NCI-H2081 (cell line): ENCODE measurements at places on chromosomes 12 and 14.

GRCh38 chr14:54890788-54891187 lies 11.8 kb downstream of the GCH1 start:
- no peak for DNase-seq

GRCh38 chr12:40643976-40644375 lies 48.3 kb upstream of the CNTN1 start:
- DNase-seq = no peak

DNA sequence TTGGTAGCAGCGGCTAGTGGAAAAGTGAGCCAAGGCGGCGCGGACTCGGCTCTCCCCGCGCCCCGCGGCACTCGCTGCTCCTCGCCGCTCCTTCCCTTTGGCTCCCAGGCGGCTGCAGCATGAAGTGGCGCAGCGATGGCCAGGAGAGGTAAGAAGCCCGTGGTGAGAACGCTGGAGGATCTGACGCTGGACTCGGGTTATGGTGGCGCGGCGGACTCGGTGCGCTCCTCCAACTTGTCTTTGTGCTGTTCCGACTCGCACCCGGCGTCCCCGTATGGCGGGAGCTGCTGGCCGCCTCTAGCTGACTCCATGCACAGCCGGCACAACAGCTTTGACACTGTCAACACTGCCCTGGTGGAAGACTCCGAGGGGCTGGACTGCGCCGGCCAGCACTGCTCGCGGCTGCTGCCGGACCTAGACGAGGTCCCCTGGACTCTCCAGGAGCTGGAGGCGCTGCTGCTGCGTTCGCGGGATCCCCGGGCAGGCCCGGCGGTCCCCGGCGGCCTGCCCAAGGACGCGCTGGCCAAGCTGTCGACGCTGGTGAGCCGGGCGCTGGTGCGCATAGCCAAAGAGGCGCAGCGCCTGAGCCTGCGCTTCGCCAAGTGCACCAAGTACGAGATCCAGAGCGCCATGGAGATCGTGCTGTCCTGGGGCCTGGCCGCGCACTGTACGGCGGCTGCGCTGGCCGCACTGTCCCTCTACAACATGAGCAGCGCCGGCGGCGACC lies 225.6 kb upstream of the CRY1 start:
- peak; percentile 60 for DNase-seq

GRCh38 chr12:27549236-27549800 lies 25.3 kb downstream of the PPFIBP1 start:
- no peak for DNase-seq

- no peak for DNase-seq
Measured at GRCh38 chr12:89085421-89085820, 266.9 kb downstream of the DUSP6 start.

DNA sequence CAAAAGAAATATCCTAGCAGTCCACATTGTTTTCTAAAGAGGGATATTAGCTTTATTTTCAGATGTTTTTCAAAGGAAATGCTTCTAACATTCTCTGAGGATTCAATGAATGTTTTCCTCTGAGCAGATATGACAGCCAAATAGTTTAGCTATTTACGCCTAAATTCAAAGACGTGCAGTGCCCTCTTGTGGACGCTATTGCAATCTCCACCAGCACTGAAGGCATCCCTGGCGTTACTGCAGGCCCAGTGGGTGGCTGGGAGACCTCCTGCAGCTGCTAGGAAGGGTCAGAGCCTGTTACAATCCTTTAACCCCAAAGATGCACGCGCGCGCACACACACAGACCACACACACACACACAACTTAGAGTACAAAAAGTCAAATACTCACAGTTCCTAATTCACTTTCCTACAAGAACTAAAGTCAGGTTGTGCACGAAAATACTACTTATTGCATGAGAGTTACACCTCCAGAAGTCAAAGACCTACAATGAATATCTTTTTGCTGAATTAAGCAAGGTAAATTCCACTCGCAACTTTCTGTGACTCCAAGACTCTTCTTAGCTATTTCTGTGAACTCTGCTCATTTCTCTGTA lies 589.3 kb upstream of the TMEM132C start:
- DNase-seq = peak; percentile 79

GRCh38 chr14:65219353-65219752 lies 117.0 kb upstream of the MAX start:
- no peak for DNase-seq

DNA sequence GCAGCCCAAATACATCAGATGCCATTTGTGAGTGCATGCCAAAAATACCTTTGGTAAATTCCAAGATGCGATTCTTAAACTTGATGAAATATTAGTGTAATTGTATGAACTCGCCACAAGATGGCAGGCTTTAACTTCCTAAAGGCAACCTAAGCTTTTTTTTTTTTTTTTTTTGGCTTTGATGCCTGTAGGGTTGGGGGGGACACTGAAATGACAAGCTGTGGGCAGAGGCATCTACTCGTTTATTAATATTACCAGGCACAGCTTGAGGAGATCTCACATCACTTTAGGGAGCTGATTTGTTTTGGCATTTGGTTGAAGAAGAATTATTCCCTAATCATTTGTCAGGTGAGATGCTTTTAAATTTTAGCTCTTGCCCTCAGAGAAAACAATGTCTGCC lies 126.7 kb upstream of the CCDC196 start:
- peak; percentile 50 for DNase-seq

- DNase-seq = peak; percentile 92
Measured at GRCh38 chr12:85781766-85782165, 54.4 kb downstream of the RASSF9 start.
